ENCODE measurements at places on chromosomes 1 and 21. TPM values are rescaled to one million over a fixed set of nuclear protein-coding genes. Genes with fewer than 3 reads are reported as not detected.

LGR6 gene
- total RNA-seq = 9.4 TPM

TIMM17A gene
- 48.0 TPM for total RNA-seq

SRSF10 gene
- 87.0 TPM for total RNA-seq

GIPC2 gene
- total RNA-seq = 0.08 TPM

DNALI1 gene
- total RNA-seq = 10.5 TPM

ASCL5 gene
- total RNA-seq = not detected

CLCNKA gene
- total RNA-seq = not detected

SYT11 gene
- total RNA-seq = 5.3 TPM

ATAD3C gene
- total RNA-seq = 0.44 TPM

- no peak for DNase-seq
These were observed 87.8 kb upstream of the NRIP1 start for GRCh38 chr21:15152591-15152990.

DNA sequence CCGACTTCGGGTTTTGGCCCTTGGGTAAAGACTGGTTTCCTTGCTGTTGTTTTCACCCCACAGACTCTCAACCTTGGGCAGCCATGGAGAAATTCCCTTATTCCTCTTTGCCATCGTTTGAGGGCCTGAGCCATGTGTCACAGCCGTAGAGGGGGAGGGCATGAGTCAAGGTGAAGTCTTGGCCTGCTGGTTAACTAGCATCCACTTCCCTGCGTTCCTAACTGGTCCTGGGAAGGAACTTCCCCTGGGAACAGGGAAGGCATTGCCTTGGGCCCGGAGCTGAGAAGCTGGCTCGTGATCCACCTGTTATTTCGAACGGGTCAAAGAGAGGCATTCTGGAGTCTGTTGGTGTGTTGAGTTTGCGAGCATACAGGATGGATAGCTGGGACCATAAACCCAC is 464.9 kb downstream of the CAMTA1 start:
- DNase-seq = no peak

DNA sequence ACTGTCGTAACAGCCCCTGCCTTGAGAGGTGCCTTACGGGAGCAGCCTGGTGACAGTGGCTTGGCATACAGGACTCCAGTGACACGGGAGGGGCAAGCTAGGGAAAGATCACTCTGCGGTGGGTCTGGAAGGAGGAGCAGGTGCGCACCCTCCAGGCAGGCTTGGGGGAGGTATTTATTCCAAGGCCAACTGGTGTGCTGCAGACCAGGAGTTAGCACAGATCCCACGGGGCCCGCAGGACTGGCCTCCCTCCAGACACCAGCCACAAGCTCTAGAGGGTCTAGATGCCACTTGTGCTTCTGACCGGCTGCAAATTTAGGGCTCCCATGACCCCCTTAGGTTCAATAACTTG is 22.1 kb downstream of the PSEN2 start:
- DNase-seq = no peak

DNA sequence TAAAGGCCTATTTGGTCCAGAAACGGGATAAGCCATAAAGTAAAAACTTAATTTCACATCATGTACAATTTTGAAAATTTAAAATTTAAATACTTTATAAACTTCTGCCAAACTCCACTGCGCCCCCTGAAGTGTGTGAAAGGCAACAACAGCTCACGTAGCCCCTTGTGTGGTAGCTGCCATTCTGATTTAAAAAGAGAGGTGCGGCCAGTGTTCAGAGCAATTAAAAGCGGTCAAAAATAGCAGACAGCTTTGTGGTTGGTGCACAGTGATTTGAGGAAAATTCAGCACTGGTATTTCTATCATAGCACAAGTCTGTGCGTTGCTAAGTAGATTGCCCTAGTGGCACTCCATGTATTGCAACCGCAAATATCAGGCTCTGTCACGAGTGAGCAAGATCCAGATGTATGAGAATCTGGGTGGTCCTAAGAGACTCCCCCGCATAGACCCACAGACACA is 122.5 kb downstream of the ATG4C start:
- no peak for DNase-seq

DNA sequence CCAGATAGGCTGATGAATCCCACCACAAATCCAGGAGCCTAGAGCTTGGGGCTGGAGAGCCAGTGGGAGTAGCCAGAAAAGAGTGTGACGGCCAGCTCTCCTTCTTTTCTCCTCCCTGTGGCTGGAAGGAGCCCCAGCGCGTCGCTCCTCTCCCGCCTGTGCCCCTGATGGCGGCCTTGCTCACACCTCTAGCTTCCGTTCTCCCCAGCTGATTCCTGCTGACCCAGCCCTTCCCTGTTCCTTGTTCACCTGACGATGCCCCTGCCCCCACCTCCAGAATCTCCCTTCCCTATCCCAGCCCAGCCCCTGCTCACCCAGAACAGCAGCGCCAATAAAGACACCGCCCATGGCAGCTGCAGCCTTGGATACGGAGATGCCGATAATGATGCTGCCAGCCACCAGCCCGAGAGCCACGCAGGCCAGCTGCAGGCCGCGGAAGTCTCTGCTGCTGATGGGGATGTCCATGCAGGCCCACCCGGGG is 656 bp downstream of the KNCN start:
- no peak for DNase-seq

DNA sequence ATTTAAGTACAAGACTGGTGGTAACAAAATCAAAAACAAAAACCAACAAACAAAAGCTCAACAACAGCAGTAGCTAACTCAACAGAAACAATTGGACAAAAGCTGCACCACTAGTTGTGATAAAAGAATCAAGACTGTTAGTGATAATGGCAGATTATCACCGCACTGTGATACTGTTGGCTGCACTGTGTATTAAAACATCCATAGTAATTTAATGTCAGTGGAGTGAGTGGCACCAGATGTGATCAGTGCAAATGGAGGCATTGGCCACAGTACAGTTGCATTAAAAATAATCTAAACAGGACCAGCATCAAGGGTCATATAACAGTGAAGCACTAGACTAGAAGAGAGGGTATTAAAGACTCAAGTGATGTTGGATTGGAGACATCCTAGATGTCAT is 1341.3 kb downstream of the MRPL39 start:
- DNase-seq = no peak

- no peak for DNase-seq
These were observed 15.3 kb upstream of the ZNF644 start for GRCh38 chr1:91036894-91037829.

DNA sequence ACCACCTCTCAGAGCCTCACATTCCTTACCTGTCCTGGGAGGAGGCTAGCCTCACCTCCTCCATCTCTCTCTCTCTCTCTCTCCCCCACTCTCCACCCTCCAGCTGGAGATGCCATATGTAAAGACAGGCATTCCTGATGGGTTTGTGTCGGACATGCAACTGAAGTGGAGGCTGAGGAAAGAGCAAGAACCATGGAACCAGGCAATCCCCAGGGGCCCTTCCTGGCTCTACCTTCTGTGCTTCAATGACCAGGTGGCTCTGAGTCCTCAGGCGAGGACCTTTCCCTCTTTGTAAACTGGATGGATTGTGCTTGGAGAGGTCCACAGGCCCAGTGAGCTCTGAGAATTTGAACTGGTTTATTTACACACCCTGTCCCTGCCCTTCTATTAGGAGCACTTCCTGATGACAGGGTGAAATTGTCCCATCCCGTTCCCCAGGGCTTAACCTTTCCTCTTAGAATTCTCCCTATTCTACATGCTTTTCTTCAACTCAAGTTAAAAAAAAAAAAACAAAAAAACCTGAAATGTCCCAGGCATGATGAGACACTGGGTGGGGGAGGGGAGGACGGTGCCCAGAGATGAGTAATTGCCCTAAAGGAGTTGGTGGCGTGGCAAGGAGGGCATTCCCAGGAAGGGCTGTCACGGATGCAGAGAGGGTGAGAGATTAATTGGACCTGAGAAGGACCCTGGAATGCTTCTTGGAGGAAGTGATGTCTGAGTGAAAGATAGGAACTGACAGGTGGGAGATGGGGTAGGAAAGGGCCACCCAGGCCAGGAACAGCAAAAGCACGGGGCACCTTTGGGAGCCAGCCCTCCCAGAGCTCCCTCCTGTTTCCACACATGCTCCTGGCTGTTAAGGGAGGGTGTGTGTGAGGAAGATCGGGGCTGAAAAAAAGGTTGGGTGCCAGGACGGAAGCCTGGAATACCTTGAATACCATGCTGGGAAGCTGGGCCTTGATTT is 50.2 kb upstream of the WASF2 start:
- peak; percentile 92 for DNase-seq

- DNase-seq = no peak
These were observed 10.8 kb upstream of the PSMD4 start for GRCh38 chr1:151243683-151244216.

DNA sequence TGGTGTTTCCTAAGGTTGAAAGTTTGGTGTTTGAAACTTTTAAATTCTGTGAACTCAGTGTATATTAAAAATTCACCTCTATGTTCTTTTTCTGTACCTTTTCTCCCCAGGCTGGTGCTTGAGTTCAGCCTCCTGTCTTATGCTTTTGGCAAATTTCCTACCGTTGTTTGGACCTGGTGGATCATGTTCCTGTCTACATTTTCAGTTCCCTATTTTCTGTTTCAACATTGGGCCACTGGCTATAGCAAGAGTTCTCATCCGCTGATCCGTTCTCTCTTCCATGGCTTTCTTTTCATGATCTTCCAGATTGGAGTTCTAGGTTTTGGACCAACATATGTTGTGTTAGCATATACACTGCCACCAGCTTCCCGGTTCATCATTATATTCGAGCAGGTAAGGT is 24.9 kb upstream of the AXDND1 start:
- DNase-seq = no peak

DNA sequence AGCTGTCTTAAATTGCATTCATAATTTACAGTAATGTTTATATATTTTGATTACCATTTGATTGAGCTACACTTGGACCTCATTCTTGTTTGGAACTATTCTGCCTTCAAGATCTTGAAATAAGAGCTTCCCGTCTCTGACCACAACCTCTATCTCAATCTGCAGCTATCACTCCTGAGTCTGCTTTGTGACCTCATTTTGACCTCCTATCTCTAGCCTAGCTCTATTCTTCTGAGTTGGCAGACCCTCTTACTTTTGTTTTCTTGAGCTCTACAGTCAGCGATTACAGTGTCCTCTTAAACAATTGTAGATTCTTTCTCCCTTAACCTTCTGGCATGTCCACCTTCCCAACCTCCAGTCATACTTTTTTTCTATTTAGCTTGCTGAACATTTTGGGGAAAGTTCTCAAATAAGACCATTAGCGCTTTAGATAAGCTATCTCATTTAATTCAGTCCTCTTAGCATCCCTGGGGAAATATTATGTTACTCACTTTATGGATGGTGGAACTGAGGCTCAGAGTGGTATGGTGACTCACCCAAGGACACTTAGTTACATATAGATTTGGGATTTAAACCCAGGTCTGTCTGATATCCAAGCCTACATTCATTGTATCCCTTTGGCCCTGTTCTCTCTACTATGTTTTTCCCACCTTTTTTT is 19.1 kb downstream of the RPAP2 start:
- DNase-seq = no peak

GRCh38 chr1:63704443-63704842 is 69.4 kb upstream of the ROR1 start:
- no peak for DNase-seq

DNA sequence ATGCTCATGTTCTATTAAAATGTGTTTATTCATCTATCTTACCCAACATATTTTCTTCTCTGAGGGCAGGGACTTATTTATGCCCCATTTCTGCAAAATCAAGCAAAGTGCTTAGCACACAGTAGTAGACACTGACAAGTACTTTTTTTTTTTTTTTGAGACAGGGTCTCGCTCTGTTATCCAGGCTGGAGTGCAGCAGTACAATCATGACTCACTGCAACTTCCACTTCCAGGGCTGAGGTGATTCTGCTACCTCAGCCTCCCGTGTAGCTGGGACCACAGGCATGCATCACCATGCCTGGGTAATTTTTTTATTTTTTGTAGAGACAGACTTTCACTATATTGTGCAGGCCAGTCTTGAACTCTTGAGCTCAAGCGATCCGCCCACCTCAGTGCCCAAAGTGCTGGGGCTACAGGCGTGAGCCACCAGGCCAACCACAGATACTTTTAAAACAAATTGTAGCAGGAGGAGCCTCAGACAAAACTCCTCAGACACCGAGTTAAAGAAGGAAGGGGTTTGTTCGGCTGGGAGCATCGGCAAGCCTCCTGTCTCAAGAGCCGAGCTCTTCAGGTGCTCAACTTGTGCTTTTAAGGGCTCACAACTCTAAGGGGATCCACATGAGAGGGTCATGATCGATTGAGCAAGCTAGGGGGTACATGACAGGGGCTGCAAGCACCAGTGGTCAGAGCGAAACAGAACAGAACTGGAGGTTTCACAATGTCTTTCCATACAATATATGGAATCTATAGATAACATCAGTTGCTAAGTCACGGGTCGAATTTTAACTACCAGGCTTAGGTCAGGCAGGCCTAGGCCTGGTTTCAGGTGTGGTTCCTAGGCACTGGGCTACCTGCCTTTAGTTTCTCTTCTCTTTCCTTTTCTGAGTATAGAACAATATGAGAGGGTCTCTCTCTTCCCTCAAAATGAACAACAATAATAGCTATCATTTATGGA is 5.7 kb upstream of the TMEM167B start:
- DNase-seq = no peak

- DNase-seq = no peak
These were observed 9.5 kb upstream of the CR2 start for GRCh38 chr1:207444514-207445217.

GRCh38 chr1:181131255-181131941 is 42.9 kb downstream of the IER5 start:
- DNase-seq = no peak

- no peak for DNase-seq
These were observed 106.6 kb upstream of the POU3F1 start for GRCh38 chr1:38153066-38153777.

DNA sequence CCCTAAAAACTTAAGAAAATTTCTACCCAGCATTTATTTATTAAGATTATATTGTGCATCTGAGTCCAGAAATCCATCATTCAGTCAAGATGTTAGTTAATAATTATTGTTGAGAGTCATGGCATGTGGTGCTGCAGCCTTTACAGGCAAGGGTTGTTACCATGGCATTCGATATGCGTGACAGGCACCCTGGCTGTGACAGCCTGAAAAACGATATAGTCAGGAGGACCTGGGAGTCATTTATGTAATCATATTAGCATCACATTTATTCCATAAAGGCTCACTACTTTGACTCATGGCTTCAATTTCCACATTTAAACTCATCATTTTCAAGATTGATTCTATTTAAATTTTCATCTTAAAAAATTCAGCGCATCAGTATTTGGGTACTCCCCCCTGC is 68.0 kb downstream of the CACHD1 start:
- DNase-seq = no peak
